ENCODE measurements at places on chromosomes 4 and X.

DNA sequence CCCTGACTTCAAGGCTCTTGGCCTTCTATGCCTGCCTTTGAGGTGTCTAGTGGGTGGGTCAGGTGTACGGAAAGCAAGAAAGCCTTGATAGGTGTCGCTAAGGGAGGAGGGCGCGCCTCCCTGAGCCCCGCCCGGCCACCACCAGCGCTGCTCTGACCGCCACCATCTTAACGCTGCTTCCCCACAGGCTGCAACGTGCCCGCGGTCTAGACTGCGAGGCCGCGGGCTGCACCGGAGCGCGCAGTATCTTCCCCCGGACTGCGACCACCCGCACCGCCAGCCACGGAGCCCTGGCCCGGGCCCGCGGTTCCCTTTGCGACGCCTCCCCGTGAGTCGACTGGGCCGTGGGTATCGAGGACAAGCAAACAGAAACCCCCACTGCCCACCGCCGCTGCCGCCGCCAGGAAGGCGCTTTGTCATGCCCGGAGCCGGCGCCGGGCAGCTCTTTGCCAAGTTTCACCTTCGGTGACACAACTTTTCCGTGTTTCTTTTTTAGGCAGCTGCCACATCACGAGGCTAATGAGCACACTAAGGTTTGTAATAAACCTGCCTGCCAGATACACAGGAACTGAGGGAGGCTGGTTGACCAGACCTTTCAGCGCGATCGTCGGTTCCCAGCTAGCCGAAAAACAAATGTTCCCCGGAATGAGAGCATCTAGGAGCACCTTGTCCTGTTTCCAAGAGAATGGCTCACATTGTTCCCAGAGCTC is 335.8 kb upstream of the F9 start:
- no peak for DNase-seq

- DNase-seq = no peak
Measured at GRCh38 chr4:833156-833555, 7.2 kb upstream of the CPLX1 start.

- DNase-seq = no peak
Measured at GRCh38 chr4:124589786-124590185, 122.7 kb downstream of the ANKRD50 start.

DNA sequence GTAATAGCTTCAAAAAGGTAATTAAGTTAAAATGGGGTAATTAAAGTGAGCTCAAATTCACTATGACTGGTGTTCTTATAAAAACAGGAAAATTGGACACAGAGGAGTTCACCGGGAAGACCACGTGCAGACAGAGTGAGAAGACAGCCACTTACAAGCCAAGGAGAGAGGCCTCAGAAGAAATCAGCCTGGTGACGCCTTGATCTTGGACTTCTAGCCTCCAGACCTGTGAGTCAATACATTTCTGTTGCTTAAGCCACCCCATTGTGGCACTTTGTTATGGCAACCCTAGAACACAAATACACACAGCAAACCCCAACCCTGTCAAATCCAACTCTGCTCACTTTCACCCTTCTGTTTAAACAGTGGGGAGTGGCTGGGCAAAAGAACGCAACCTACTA is 4.1 kb upstream of the CD38 start:
- DNase-seq = no peak

- no peak for DNase-seq
Measured at GRCh38 chrX:13655674-13656073, 2.7 kb downstream of the TCEANC start.

- no peak for DNase-seq
Measured at GRCh38 chr4:67566335-67566734, 7.8 kb downstream of the STAP1 start.

DNA sequence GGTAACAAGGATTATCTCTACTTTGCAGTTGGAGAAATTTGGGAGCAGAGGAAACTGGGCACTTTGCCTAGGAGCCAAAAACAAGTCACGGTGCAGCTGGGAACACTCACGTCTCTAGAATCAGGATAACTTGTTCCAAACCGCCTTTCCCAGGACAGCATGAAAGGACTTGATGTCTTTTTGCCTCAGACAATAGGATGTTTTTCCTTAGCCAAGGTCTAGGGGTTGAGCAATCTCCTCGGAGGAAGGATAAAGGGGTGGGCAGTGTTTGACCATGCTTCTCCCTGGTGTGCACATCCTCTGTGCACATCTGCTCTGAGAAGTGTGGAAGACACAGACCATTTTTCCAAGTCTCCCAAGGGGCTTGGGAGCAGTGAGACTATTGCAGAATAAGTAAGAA is 1.7 kb upstream of the SPARCL1 start:
- DNase-seq = peak; percentile 89

GRCh38 chr4:124212815-124213630 is 499.5 kb downstream of the ANKRD50 start:
- no peak for DNase-seq

- DNase-seq = no peak
Measured at GRCh38 chr4:158035662-158036195, 137.1 kb downstream of the GASK1B start.

DNA sequence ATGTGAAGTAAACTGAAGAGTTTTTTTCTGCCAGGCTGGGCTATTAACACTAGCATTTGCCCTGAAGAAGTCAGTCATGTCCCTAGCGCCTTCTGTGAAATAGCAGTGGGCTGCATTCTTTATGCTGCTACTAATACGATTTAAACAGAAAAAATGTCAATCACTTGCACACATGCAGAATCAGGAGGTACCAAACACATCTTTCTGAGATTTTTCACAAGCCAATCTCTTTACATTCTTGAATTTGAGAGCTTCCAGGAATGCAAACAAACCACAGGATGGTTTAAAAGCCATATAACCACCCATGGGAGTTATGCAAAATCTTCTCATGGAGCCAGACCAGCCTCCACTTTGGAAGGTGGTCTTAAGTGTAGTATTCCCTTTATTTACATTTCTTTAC is 220.1 kb downstream of the IQCM start:
- no peak for DNase-seq

DNA sequence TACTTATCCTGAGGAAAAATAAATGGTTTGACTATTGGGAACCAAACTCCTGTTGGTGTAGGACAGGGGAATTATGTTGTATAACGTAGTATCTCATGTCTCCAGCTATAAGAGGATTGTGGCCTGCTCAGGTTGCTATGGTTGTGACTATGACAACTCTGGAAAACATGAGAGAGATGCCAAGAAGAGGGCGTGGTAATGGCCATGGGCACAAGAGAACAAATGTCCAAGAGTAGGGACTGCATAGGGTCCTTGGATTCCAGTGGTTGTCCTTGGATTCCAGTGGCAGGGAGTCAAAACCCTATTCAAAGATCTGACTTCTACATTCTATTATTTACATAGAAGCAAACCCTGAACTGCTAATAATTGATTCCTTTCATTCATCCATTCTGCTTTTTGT is 6.8 kb upstream of the MOB1B start:
- no peak for DNase-seq

GRCh38 chr4:169765835-169766234 is 8.1 kb upstream of the HPF1 start:
- no peak for DNase-seq

GRCh38 chr4:10730590-10730989 is 46.0 kb upstream of the CLNK start:
- no peak for DNase-seq

DNA sequence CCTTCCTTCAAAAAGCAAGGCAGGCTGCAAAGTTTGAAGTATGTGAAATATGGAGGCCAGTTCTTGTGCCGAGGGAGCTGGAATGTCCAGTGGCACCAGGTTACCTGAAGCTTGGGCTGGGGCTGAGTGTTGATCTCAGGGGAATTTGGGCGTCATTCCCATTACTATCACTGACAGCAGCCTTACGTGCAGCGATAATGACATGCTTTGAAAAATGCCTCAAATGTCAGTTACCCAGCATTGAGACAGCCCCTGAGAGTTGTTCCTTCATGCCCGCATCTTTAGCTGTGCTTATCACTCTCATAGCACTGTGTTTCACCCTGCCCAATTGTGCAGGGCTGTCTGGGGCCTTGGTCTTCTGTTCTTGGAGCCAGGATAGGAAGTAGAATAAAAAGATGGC is 27.4 kb downstream of the SLC16A2 start:
- DNase-seq = no peak

GRCh38 chrX:46559062-46559461 is 13.8 kb upstream of the ZNF674 start:
- DNase-seq = no peak

DNA sequence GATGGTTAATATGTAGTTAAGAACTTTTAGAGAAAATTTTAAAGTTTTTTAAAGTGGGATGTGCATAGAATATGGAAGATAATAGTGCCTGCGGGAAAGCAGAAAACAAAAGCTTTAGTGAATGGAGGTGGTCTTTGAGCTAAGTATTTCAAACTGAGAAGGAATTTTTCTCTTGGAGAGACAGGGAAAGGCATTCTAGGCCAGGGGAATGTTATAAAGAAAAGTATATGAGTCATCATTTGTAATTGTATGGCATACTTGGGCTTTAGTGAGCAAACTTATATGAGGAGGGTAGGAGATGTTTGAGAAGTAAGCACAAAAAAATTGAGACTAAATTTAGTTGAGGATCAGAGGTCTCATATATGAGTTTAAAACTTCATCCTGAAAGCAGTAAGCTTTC is 467.0 kb downstream of the PPARGC1A start:
- DNase-seq = no peak

DNA sequence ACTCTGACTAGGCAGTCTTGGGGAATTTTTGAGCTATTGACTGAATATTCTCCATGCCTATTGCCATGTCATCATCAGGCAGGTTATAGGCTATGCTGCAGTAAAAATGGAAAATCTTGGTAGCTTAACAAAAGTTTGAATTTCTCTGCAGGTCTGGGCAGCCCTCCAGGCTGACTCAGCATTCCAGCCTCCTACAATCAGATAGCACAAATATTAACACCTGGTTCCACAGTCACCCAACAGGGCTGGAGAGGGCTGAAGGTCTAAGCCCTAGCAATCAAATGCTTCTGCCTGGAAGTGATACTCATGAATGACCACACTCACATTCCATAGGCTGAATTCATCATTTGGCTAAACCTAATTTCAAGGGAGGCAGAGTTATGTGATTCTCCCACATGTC is 9.6 kb upstream of the PPP3CA start:
- DNase-seq = no peak

- no peak for DNase-seq
Measured at GRCh38 chr4:181538431-181538830, 704.8 kb upstream of the TENM3 start.

DNA sequence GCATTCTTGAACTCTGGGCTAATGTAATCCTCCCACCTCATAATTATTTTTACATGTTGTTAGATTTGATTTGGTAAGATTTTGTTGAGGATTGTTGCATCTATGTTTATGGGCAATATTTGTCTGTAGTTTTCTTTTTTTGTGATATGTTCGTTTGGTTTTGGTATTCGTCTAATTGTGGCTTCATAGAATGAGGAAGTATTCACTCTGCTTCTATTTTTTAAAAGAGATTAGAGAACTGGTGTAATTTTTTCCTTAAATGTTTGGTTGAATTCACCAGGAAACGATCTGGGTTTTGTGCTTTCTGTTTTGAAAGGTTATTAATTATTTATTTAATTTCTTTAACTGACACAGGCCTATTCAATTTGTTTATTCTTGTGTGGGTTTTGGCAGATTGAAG is 161.2 kb upstream of the NUDT6 start:
- no peak for DNase-seq

GRCh38 chr4:184983672-184984356 is 34.5 kb upstream of the HELT start:
- DNase-seq = no peak

DNA sequence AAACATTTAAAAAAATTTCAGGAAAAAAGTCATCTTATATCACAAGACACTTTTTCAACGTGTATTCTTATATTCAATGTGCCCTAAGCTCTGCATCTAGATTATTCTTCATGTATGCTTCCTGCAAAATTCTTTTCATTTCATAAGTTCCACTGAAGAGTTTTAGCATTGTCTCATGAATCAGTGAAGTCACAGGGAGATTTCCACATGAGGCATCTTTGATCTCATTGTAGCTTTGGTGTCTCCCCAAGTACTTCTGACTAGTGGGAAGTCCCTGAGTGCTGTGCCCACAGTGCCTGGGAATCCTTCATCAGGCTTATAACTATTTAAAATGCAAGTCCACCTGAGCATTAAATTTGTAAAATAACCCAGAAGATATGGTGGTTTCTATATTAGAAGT is 123.8 kb downstream of the MAD2L1 start:
- no peak for DNase-seq

DNA sequence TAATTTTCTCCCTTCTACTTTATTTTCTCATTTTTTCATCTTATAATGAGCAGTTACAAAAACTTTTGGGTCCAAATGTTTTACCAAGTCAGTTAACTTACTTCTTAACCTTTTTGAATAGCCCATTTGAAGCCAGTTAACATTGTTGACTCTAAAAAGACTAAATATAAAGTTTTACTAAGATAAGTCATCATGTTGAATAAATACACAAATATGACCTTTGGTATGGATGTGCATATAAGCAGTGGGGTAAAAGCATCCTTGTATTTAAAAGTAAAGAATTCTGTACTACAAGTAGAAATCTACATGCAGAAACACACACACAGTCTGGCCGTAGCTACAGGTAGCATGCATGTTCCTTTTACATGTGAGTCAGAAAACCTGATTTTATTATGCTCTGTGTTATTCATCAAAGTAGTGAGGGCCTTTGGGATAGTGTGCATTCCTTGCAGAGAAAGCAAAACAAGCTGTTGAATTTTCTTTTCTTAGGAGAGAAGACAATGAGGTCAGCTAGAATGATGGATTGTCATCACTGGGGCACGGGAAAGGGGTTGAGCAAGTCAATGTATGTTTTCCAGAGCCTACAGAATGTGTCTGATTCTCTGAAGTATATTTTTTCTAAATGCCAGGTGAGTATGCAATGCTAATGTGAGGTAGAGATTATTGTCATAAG is 533.2 kb upstream of the AGA start:
- DNase-seq = no peak

GRCh38 chr4:173418639-173419038 is 19.7 kb upstream of the SCRG1 start:
- DNase-seq = no peak

DNA sequence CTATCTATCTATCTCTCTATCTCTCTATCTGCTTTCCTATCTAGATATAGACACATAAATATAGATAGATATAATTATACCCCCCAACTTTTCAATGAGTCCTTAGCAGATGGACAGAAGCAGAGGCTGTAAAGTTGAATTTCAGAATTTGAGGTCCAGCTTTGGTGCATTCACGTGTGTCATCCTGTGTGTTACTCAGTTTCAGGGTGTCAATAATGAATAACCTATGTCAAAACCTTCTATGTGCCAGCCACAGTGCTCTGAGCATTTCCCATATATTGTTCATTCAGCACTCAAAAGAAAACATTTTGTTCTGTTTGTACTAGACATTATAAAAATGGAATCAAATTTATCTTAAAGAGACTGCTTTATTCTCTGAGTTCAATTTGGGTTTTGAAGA is 310.0 kb downstream of the ARHGAP24 start:
- DNase-seq = no peak

DNA sequence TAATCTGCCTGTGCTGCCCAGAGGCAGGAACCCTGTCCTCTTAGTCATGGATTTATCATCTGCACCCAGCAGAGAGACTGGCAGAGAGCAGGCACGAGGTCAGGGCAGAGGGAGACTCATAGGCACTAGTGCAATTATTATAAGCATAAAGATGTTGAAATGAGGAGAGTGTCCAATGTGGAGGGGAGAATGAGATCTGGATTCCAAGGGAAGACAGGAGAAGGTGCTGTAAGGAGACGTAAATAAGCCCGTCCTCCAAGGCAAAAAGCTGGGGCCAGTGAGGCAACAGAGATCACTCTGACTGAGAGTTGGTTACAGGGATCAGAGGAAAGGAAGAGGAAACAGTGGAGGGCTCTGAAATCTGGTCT is 406.2 kb downstream of the MAPK10 start:
- DNase-seq = no peak

Data from ascending aorta (tissue), 2 donors.